Myometrial cell (primary cell): ENCODE measurements at places on chromosomes 1 and 21. TPM values are rescaled to one million over a fixed set of nuclear protein-coding genes. Genes with fewer than 3 reads are reported as not detected.

CFH gene
- total RNA-seq, result 94.0 and 122 TPM in 2 replicates

VANGL2 gene
- total RNA-seq, result not detected in 2 replicates

CA6 gene
- not detected in 2 replicates for total RNA-seq

SPRR2G gene
- not detected in 2 replicates for total RNA-seq

TMEM269 gene
- under 0.01 TPM in 1 of 2 replicates, not detected in the other for total RNA-seq

PLPPR4 gene
- total RNA-seq, result not detected in 2 replicates

PPM1J gene
- 0.86 and 6.9 TPM in 2 replicates for total RNA-seq

TINAGL1 gene
- 22.9 and 24.2 TPM in 2 replicates for total RNA-seq

GBP7 gene
- not detected in 2 replicates for total RNA-seq

OR2T33 gene
- not detected in 2 replicates for total RNA-seq

ACTA1 gene
- total RNA-seq, result not detected in 2 replicates

ETS2 gene
- 33.5 and 34.0 TPM in 2 replicates for total RNA-seq
